ENCODE measurements at places on chromosomes 6 and 20.

DNA sequence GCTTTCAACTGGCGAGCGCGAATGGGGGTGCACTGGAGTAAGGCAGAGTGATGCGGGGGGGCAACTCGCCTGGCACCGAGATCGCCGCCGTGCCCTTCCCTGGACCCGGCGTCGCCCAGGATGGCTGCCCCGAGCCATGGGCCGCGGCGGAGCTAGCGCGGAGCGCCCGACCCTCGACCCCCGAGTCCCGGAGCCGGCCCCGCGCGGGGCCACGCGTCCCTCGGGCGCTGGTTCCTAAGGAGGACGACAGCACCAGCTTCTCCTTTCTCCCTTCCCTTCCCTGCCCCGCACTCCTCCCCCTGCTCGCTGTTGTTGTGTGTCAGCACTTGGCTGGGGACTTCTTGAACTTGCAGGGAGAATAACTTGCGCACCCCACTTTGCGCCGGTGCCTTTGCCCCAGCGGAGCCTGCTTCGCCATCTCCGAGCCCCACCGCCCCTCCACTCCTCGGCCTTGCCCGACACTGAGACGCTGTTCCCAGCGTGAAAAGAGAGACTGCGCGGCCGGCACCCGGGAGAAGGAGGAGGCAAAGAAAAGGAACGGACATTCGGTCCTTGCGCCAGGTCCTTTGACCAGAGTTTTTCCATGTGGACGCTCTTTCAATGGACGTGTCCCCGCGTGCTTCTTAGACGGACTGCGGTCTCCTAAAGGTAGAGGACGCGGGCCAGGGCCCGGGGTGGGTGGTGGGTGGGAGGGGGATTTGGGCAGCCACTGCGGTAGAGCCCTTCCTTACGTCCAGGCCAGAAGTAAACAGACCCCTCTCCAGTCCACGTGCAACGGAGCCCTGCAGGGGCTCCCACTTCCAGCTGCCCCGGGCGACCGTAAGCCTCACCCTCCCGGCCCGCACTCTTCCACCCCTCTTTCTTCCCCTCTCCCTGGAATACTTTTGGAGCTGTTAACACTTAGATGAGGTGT lies 998 bp downstream of the BMP2 start:
- no peak for DNase-seq

DNA sequence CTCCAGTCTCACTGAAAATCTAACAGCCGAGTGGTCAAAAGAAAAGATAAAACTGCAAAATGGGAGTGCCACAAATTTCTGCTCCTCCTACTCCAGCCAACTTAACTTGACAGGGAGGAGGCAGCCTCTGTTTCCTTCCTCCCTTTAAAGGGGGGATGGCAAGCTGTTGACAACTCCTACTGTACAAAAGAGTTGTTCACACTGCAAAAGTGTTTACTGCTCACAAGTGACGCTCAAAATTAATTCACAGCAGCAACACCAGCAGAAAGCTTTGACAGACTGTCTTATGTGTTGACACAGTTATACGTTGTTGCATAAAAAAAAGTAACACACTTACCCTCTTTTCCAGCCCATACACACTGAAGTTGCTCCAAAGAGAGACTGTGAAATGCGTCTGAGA lies 169.8 kb downstream of the BACH2 start:
- DNase-seq = no peak

- DNase-seq = no peak
Observed at GRCh38 chr6:6882592-6882991, 225.2 kb upstream of the RREB1 start.

DNA sequence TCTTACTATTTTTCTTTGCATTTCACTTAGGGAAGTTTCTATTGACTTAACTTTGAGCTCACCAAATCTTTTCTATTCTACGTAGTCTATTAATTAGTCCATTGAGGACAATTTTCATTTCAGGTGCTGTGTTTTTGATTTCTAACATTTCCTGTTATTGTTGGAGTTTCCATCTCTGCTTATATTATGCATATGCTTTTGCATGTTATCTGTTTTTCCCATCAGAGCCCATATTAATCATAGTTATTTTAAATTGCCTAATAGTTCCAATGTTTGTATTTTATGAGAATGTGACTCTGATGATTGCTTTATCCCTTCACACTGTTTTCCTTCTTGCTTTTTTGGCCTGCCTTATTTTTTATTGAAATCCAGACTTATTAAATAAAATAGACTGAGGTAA lies 414.5 kb upstream of the OPRM1 start:
- no peak for DNase-seq

DNA sequence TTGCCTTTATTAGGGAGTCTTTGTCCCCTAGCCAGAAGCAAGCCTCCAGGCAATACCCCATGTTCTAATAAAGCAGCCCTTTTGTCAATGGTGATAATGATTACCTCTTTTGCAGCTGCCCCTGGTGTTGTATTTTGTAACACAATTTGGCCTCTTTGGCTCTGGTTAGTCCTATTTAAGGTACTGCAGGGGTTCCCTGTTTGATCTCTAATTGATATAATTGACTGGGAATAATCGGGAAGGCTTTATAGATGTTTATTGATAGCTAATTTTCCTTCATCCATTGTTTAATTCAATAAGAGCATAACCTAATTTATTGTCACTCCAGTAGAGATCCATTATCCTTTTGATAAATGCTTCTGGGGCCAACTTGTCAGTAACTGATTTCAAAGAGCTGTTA lies 537.2 kb downstream of the PKHD1 start:
- DNase-seq = no peak

DNA sequence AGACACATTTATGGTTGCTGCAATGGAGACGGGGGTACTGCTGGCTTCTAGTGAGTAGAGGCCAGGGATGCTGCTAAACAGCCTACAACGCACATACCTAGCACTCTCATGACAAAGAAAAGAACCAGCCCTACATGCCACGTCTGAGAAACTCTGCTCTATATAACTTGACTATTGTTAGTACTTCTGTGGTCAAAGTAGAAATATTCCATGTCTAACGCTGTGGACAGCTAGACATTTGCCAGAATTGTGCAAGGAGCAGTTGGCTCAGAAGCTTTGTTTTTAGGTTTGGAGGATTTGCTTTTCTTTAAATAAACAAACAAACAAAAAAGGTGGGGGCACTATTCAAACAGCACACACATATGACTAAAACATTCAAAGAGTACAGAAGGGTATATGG lies 20.5 kb downstream of the UBE2V1 start:
- no peak for DNase-seq

DNA sequence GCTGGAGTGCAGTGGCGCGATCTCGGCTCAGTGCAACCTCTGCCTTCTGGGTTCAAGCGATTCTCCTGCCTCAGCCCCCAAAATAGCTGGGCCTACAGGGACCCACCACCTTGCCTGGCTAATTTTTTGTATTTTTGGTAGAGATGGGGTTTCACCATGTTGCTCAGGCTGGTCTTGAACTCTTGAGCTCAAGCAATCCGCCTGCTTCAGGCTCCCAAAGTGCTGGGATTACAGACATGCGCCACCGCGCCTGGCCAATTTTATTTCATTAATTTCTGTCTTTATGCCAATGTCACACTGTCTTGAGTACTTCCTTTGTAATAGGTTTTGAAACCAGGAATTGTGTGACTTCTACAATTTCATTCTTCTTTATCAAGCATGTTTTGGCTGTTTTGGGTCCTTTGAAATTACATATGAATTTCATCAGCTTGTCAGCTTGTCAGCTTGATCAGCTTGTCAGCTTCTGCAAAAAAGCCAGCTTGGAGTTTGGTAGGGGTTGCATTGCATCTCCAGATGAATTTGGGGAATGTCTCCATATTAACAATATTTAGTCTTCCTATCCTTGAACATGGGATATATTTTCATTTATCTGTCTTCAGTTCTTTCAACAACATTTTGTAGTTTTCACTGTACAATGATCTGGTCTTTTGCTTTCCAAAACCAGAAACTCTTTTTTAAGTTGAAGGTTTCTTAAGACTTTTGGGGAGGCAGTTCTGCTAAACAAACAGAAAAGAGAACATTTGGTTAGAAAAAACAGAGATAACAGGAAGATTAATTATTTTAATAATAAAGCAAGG lies 20.8 kb downstream of the ZFAND3 start:
- DNase-seq = no peak

- no peak for DNase-seq
Observed at GRCh38 chr6:143270026-143270425, 180.5 kb downstream of the ADAT2 start.

DNA sequence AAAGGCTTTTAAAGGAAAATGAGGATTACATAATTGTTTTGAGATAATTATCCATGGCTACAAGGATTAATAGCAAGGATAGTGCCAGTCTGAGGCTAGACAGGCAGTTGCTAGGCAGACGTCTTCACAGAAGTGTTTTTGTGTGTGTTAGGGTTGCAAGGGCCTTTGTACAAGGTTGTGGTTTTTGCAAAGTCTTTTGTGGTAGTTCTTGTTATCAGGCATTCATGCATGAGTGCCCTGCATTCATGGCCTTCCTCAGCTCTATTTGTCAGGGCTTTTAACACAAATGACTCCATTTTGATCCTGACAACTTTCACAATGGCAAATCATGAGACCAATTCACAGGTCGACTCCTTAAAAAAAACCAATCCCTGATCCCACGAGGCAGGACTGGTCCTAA lies 68.1 kb upstream of the TXNDC5 start:
- DNase-seq = no peak

GRCh38 chr20:46255440-46256104 lies 52.7 kb downstream of the CDH22 start:
- no peak for DNase-seq

GRCh38 chr20:53974785-53975555 lies 95.4 kb downstream of the BCAS1 start:
- no peak for DNase-seq

GRCh38 chr20:43749734-43750294 lies 23.0 kb upstream of the GTSF1L start:
- peak; percentile 83 for DNase-seq

DNA sequence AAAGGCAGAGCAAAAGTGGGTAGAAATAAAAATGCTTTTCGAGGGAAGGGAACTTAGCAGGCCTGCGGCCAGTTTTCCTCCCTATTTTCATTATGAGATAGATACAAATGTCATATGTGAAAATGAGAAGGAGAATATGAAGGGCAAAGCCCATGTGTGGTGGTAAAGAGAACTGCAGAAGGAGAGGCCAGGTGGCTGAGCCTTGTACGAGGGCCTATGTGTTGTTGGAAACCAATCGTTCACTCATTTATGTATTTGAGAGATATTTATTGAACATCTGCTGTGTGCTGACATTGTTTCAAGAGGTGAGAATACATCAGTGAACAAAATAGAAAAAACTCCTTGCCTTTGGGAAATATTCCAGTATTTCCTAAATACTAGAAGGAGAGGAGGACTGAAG lies 147.7 kb downstream of the SH3BGRL2 start:
- no peak for DNase-seq

GRCh38 chr6:54654381-54654780 lies 192.2 kb upstream of the FAM83B start:
- DNase-seq = no peak

DNA sequence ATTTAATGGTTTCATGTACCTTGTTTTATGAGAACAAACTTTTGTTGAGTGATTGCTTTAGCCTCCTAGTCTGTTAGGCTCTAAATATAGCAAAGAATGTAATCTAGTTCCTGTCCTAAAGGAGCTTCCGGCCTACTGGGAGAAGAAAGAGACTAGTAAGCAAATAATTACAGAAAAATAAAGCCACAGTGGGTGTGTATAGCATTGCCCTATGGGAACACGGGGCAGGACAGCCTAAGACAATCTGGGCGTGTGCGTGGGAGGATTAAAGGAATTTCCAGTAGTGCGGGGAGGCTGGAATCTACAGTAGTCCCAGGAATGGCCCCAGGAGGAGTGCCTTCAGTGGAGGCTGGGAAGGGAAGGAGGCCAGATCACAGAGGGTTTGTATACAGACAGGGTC lies 98.1 kb upstream of the AKAP12 start:
- DNase-seq = no peak

DNA sequence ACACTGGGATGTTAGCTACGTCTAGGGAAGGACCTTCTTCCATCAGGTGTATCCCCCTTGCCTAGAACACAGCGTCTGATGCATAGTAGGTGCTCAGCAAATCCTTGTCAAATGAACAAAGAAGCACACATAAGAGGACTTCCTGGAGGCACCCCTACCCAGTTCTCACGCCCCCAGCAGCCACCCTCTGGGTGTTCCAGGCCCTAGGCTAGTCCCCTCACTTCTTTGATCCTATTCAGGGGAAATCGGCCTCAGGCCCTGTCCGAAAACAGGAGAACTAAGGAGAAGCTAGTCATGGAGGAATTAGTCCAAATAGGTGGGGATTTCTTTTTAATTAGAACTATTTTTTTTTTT lies 84.7 kb upstream of the SIRPA start:
- no peak for DNase-seq

DNA sequence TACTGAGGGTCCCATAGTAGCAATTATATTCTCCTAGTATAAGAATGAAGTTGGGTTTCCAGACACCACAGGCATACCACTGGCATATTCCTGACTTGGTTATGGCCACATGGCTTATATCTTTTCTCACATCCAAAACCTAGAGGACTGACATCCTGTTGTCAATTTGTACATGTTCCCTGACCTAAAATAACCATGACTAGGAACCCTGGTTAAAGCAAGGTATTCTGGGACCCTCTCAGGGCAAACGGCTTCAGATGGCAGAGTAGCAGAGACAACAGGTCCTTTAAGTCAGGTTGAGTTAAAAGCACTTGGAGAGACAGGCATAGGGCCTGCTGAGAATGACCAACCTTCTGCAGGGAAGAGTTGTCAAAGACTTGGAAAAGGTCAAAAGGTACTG lies 12.6 kb downstream of the MAP3K5 start:
- DNase-seq = no peak

- DNase-seq = peak; percentile 48
Observed at GRCh38 chr6:16136621-16137450, 8.0 kb downstream of the MYLIP start.

GRCh38 chr20:38926934-38927616 lies 858 bp downstream of the FAM83D start:
- no peak for DNase-seq

GRCh38 chr6:148244217-148244935 lies 98.3 kb upstream of the SASH1 start:
- no peak for DNase-seq

DNA sequence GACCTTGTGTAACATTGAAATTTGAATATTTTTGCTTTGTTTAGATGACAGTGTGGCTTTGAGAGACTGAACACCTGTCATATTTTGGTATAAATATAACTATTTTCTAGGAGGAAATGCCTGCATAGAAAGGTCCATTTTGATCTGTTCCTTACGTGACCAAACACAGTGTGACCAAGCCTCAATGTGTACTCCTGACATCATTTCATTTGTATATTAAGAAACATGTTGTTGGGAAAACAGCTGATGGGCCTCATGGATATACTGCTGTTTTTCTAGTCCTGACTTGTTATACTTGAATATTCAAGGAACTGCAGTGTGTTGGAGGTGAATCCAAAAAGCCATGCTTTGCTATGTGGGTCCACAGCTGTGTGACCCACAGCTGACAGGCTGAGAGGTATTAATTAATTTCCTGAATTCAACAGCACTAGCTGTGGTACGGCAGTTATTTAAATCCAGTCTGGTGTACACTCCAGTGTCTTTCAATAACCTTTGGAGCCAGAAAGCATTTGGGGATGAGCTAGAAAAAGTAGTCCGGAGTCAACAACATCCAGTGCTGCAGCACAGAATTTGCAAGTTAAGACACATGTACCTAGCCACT lies 18.9 kb downstream of the NCOA7 start:
- DNase-seq = no peak
